ENCODE measurements at places on chromosomes 2 and 18.

- DNase-seq = no peak
Measured at GRCh38 chr18:7521226-7521856, 45.8 kb upstream of the PTPRM start.

DNA sequence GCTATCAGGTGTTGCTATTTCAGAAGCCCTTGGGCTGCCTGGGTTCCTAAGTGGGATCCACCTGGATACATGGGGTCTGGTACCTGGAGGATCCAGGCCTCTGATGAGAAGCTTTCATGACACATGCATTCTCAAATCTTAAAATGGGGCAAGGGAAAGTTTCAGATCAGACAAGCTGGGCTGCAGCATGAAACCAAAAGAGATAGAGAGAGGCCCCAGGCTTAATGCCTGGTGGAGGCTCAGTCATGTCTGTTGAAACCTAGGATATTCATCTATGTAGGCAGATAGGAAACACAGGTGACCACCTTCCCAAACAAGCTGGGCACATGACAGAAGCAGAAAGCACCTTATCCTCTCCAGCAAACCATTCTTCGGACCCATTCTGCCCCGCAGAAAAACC, 18.8 kb upstream of the PLB1 start:
- no peak for DNase-seq

DNA sequence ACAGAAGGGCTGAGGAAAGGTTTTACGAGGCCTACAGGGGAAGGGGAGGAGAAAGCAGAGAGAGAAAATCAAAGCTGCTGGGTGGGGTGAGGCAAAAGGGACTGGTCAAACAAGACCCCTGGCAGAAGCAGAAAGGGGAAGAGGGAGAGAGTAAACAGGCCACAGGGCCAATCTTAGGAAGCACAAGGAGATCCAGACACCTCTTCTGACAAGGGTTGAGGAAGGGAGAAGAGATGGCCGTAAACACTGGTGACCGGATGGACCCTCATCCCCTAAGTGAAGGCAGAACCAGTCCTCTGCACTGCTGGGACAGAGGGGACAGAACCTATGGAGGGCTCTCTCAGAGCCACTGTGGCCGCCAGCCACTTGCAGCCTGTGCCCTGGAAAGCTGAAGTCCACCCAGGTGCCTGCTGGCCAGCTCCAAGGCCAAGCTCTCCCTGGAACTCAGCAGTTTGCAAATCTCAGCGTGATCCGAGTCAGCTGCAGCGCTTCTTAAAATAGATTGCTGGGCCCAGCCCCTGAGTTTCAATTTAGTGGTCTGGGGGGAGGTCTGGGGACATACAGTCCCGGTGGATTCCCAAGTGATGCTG, 108.8 kb downstream of the TMEM163 start:
- no peak for DNase-seq

DNA sequence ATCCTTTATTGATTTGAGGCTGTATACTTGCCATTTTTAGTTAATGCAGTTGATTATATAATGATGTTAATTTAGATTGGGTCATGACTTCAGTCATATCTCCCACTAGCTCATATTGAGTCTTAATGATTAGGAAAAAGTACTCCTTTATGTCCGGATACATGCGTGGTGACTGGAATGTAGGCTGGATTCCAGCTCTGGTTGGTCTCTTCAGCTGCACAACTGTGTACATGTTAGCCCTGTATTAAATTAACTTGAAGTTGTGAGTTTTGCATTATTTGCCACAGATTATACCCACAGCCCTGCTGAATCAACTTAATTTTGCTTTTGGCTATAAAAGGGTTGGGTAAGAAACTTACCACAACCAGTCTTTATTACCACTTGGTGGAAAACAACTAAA, 22.5 kb downstream of the MOB4 start:
- no peak for DNase-seq

DNA sequence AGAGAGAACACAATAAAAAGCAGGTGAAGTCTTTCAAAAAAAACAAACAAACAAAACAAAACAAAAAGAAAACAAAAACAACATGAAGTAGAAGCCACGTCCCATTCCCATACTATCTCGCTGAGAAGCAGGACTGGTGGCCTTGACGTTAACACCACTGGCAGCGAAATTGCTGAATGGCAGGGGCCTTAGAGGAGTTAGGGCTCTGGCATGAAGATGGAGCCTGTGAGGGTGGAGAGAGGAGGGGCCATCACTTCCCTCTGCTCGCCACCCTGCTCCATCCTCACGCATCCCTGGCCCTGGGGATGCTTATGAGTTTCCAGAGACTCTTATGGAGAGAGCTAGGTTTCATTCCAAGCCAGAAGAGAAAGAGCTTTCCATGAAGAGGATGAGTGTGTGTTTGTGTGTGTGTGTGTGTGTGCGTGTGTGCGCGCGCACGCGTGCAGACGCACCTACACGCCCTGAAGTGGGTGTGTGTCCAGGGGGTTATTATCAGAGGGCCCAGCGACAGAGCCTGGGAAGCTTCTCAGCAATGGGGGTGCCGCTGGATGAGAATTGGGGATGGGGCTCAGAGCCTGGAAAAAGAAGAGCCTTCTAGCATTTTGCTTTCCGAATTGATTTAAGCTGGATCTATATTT, 20.4 kb upstream of the IMPA2 start:
- no peak for DNase-seq

DNA sequence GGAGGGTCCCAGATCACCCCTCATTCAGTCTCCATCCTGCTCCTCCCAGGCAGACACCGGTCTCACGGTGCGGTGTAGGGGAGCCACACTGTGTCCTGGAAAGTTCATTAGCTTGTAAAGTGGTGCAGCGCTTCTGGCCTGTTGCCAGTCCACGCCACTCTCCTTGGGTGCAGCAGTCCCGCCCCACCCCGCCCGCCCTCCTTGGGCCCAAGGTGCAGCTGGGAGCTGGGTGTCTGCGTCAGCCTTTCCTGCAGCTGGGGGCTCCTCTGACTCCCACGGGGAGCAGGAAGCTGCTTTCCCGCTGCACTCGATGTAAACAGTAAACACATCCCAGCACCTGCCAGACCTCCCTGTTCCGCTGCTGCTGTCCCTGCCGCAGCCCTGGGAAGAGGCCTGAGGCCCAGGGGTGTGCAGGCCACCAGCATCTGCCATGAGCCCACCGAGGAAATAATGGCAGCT, 53.8 kb upstream of the ASB18 start:
- no peak for DNase-seq

GRCh38 chr2:6906165-6906741, 11.0 kb upstream of the RNF144A start:
- no peak for DNase-seq

DNA sequence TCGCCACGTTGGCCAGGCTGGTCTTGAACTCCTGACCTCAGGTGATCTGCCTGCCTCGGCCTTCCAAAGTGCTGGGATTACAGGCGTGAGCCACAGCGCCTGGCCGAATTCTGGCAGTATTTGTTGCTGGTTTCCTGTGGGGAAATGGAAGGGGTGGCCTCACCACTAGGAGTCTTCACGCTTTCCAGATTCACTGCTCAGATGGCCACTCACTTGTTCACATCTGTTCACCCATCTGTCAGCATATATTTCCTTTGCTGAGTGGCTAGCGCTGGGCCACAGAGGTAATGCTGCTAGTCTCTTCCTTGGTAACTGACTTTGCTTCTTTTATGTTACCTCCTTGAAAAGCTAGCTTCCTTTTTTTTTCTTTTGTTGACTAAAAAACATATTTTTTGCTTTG, 27.2 kb downstream of the TMEM177 start:
- DNase-seq = no peak

DNA sequence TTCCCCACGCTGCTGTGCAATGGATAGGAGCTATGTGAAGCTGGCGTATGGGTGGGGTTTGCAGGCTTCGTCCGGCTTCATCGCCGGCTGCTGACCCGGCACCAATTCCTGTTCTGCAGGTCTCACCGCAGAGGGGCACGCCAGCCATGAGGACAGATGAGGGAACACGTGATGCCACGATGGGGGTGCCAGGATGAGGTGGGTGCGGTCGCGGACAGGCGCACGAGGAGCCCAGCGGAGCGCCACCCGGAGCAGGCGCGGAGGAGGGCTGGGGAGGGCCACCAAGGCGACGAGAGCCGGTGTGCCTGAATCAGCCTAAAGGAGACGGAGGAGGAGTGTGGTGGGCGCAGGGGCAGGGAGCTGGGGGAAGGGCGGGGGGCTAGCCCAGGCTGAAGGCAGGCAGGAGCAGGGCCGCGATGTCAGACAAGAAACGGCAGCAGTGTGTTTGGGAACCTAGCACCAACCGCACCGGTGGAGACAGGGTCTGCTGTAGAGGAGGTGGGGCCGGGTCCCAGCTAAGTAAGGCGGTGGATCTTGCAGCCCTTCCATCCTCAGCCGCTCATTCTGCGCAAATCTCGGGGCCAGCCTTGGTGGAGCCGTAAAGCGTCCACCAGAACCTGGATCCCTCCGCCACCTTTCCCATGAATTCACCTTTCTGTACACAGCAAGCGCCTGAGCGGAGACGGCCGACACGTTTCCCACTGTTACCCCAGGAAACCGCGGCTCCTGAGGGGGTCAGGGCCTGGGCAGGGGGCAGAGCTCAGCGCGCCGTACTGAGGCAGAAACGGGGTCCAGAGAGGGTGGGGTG, 17.0 kb upstream of the CD8A start:
- DNase-seq = peak; percentile 60

DNA sequence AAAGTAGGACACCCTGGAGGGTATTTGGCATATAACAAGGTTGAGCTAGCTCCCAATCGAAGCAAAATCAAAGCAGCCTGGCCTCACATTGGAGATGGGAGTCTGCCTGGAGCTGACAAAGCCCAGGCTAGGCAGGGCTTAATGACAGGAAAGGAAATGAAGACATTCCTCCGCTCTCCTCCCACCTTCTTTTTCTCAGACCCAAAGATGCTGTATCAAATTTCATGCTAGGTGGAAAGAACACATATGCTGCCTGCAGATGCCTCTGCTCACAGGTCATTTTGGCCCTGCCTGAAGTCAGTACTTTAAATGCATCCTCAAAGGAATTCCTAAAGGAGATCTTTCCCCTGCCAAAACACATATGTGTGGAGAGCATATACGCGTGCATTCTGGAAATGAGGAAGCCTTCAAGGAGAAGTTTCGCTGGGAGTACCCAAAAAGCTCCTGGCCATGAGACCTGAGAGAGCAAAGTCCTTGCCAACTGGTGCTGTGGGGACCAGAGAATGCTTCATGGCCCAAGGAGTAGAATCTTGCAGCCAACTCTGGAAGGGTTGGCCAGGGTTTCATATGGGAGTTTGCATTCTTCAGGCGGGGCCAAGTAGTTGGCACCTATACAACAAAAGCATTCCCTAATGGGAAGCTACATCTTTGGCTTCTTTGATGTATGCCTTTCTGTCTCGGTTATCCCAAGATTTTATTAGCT, 88.0 kb downstream of the AQP4 start:
- DNase-seq = peak; percentile 36

DNA sequence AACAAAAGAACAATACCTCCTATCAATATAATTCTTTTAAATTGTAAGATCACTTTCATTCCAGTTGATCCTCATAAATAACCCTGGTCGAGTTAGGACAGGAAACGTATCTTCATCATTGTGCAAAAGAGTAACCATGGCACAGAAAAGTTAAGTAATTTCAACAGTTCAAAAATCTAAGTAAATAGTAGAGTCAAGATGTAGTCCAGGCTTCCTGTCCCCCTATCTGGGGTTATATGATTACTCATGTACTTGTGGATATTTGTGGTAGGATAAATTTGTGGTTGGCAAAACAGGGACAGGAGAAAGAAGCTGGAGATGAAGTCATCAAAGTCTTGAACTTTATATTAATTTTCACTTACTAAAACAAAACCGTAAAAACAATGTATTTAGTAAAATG, 772.6 kb downstream of the TSN start:
- no peak for DNase-seq

GRCh38 chr2:30362468-30363081, 84.5 kb upstream of the LCLAT1 start:
- no peak for DNase-seq

- DNase-seq = no peak
Measured at GRCh38 chr2:184339966-184340365, 258.4 kb upstream of the ZNF804A start.

DNA sequence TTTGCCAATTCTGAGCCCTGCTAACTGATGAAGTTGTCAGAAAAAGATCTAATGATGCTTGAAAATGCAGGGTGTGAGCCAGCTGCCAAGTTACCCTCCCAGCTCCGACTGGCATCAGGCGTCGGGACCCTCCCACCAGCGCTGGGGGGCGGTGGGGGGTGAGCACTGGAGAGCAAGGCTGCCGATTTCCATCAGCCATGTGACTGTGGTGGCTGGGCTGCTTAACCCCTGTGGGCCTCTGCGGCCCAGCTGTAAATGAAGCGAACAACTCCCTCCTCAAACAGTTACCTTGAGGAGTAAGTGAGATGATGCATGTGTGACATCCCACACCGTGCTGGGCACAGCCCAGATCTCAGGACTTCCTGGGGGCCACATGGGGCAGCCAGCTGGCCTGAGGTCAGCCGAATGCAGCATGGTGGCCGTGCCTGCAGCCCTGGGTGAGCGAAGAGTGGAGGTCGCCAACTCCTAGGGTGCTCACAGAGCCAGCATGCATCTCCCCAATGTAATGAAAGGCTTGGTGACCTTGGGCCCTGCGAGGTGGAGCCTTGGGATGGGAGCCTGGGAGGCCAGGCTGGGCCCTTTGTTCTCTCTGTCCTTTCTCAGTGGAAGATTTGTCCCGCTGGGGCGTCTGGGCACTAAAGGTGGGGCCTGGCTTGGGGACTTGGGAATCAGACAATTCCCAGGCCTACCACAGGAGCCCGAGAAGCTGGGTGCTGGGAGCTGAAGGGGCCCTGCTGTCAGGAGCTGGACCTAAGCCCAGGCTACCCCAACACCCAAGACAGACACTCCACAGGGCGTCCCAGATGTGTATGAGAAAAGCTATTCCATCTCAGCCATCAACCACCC, 25.1 kb downstream of the CIB4 start:
- no peak for DNase-seq

DNA sequence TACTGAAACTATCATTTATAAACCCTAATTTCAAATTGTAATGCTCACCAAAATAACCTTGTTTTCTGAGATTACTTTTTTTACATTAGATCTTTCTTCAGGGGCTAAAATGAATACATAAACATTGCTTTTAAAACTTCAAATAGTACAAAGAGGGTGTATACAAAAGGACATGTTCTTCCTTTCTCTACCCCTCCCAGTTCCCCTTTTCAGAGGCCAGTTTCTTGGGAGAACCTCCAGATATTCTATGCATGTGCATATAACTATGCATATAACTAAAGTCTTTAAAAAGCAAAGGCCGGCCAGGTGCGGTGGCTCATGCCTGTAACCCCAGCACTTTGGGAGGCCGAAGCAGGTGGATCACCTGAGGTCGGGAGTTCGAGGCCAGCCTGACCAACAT, 10.6 kb upstream of the FAM117B start:
- no peak for DNase-seq

DNA sequence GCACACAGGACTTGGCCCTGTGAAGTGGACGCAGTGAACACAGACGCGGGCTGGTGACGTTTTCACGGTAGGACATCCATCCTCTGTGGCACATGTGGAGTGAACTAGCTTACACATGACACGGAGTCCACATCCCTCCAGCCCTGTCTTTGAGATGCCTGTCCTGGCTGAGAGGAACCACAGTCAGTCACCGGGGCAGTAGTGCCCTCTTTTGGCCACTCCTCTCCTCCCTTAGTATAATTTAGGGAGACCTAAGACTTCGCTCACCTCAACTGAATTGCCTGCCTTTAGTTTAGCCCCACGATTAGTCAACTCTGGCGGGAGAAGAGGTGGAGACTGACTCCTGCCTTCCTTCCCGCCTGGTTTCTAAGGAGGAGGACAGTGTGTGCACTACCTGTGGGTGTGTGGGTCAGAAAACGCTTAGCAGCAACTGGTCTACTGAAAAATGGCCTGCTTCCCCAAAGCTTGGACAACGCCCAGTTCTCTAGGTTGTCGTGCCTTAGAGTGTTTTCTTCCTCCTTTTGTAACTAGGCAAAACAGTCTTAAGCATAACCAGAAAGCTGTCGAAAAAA, 70.6 kb downstream of the MBP start:
- no peak for DNase-seq

GRCh38 chr2:55147041-55147440, 85.1 kb downstream of the CLHC1 start:
- no peak for DNase-seq

All from nephron progenitor cell (in vitro differentiated cells).